ENCODE measurements at places on chromosomes 12 and 14. TPM values are rescaled to one million over a fixed set of nuclear protein-coding genes. Genes with fewer than 3 reads are reported as not detected.

GRCh38 chr12:133081159-133081780 is 547 bp downstream of the ZNF140 start:
- peak; percentile 28 for DNase-seq
- no peaks in the 10 kb centered on the region for H3K4me1 ChIP-seq
- peak overlapping the region; percentile 96 for H3K27ac ChIP-seq
- peak overlapping the region; percentile 95 for H3K4me3 ChIP-seq
- H3K36me3 ChIP-seq = no peaks in the 10 kb centered on the region
- no peaks in the 10 kb centered on the region for H3K27me3 ChIP-seq

GRCh38 chr14:59359431-59360124 is 105.6 kb downstream of the GPR135 start:
- H3K27ac ChIP-seq = peak overlapping the region; percentile 63
- H3K4me1 ChIP-seq = peaks cover 20% of the 10 kb centered on the region
- H3K4me3 ChIP-seq = no peak overlapping the region
- no peaks in the 10 kb centered on the region for H3K27me3 ChIP-seq
- no peak for DNase-seq
- no peaks in the 10 kb centered on the region for H3K36me3 ChIP-seq

DNA sequence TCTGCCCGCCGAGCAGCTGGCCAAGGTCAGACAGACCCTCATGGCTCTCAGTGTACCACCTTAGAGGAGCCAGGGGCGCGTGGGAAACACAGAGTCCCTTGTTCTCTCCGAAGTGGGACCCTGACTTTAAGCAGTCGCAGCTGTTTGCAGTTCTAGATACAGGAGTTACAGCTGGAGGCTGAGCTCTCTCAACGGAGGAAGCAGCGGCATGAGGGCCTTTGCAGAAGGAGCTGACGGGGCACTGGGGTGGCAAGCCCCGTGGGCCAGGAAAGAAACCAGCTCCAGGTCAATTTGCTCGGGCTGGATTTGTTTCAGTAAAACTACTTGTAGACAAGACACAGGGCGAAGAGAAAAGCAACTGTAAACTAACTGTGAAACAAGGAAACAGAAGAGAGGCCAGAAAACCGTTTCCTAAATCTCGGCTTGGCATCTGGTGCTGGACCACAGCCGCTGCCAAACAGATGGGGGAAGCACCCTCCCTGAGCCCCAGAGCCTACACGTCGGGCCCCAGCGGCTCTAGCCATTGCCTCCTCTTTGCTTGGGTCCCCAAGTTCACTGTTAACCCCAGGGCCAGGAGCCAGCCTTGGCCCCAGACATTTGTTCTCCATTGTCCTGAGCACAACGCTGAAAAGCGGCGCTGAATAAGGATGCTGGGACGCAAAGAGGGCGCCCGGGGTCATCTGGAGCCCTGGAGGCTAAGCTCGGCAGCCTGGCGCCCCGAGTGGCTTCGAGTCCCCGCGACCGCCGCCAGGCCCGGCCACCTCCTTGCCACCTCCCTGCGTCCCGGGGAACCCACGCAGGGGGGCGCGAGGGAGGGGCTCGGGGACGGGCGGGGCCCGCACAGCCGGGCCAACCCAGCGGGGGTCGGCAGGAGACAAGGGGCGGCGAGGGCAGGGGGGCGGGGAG is 914 bp upstream of the PACS2 start:
- H3K27ac ChIP-seq = peak overlapping the region; percentile 96
- peak overlapping the region; percentile 61 for H3K4me3 ChIP-seq
- no peaks in the 10 kb centered on the region for H3K4me1 ChIP-seq
- peak; percentile 48 for DNase-seq

OR4E2 gene
- not detected for total RNA-seq

DNA sequence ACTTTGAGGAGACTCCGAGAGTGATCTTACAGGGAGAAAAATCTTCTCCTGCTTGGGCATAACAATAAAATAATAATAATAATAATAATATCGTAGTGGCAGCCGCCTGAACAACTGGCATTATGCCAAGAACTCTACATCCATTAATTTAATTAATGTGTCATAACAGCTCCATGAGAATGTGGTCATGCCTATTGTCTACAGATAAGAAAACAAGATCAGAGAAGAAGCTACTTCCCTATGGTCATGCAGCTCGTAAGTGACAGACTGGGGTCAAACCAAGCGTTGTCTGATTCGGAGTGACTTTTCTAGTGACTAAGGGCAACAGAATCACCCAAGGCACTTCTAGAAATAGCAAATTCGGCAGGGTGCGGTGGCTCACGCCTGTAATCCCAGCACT is 11.7 kb downstream of the PROX2 start:
- no peaks in the 10 kb centered on the region for H3K4me1 ChIP-seq
- DNase-seq = no peak
- H3K27me3 ChIP-seq = no peaks in the 10 kb centered on the region
- H3K27ac ChIP-seq = no peak overlapping the region

- no peak overlapping the region for H3K4me3 ChIP-seq
- no peak overlapping the region for H3K27ac ChIP-seq
- no peaks in the 10 kb centered on the region for H3K4me1 ChIP-seq
- no peaks in the 10 kb centered on the region for H3K36me3 ChIP-seq
- no peak for DNase-seq
- H3K27me3 ChIP-seq = no peaks in the 10 kb centered on the region
These were observed 582.0 kb downstream of the BCL11B start for GRCh38 chr14:98689951-98690350.

NTF3 gene
- 3.5 TPM for total RNA-seq

CCDC196 gene
- total RNA-seq = not detected

- no peak overlapping the region for H3K4me3 ChIP-seq
- peak; percentile 38 for DNase-seq
- H3K27me3 ChIP-seq = no peaks in the 10 kb centered on the region
- H3K27ac ChIP-seq = peak overlapping the region; percentile 80
- no peaks in the 10 kb centered on the region for H3K4me1 ChIP-seq
These were observed 206.8 kb upstream of the BCL2L14 start for GRCh38 chr12:11863988-11864387.

DNA sequence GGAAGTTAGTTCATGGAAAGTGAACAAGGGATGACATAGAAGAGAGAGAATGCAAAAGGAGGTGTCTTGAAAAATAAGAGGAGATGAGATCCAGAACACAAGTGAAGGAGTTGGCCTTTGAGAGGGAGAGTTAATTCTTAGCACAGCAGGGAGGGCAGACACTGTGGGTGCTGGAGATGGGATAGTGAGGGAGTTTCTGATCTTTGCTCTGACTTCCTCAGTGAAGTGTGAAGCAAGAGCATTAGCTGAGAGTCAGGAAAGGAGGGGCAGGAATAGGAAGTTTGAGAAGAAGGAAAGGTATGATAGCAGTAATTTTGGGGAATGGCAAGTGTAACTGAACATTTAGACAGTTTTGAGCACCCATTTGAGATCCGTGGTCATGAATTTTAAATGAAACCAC is 75.8 kb upstream of the COCH start:
- no peak overlapping the region for H3K27ac ChIP-seq
- no peak overlapping the region for H3K4me3 ChIP-seq

PDE3A gene
- 22.5 TPM for total RNA-seq

DNA sequence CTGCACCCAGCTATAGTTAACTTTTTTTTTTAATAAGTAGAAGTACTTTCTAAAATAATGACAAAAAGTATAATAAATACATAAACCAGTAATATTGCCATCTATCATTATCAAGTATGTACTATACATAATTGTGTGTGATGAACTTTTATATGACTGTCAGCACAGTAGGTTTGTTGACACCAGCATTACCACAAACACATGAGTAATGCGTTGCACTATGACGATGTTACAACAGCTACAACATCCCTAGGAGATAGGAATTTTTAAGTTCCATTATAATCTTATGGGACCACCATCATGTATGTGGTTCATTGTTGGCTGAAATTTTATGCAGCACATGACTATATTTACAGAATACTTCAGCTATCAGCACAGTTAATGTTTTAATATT is 62.9 kb upstream of the VSX2 start:
- H3K27me3 ChIP-seq = no peaks in the 10 kb centered on the region
- no peak overlapping the region for H3K27ac ChIP-seq
- H3K4me1 ChIP-seq = no peaks in the 10 kb centered on the region
- no peak overlapping the region for H3K4me3 ChIP-seq
- no peak for DNase-seq

- H3K4me1 ChIP-seq = no peaks in the 10 kb centered on the region
- no peak overlapping the region for H3K27ac ChIP-seq
- H3K36me3 ChIP-seq = no peaks in the 10 kb centered on the region
- no peaks in the 10 kb centered on the region for H3K27me3 ChIP-seq
- no peak overlapping the region for H3K4me3 ChIP-seq
These were observed 16.3 kb downstream of the SERPINA1 start for GRCh38 chr14:94372021-94372605.

- H3K4me1 ChIP-seq = no peaks in the 10 kb centered on the region
- no peaks in the 10 kb centered on the region for H3K27me3 ChIP-seq
- no peak overlapping the region for H3K27ac ChIP-seq
- no peak overlapping the region for H3K4me3 ChIP-seq
These were observed 364.5 kb downstream of the BTG1 start for GRCh38 chr12:91781114-91781513.

GRCh38 chr12:19140381-19141236 is 11.1 kb downstream of the PLEKHA5 start:
- H3K27me3 ChIP-seq = no peaks in the 10 kb centered on the region
- H3K36me3 ChIP-seq = no peaks in the 10 kb centered on the region

COPZ1 gene
- total RNA-seq = 135 TPM

MYF5 gene
- not detected for total RNA-seq

MAP3K12 gene
- total RNA-seq = 65.8 TPM

DNA sequence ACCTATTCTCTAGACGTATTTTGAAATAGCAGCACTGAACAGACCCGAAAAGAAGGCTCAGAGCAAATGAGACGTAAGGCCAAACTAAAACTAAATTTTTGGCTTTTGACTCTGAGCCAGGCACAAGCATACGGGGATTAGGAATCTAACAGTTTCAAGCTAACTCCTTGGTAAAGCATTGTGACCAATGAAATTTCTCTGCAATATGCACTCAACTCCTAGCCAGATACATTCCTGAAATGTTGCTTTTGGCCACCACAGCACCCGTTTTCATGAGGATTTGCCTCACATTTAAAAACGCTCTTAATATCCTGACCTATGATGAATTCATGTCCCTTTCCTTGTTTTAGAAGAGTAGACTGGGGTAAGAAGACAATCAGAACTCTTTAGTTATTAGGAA is 53.1 kb upstream of the NPFF start:
- DNase-seq = no peak
- no peaks in the 10 kb centered on the region for H3K27me3 ChIP-seq
- no peak overlapping the region for H3K4me3 ChIP-seq
- H3K4me1 ChIP-seq = peaks cover 17% of the 10 kb centered on the region
- H3K27ac ChIP-seq = no peak overlapping the region

ENDOU gene
- 0.28 TPM for total RNA-seq

Data from uterus (tissue), 4 donors.